CMK (cell line): ENCODE measurements at places on chromosomes 1 and 21.

DNA sequence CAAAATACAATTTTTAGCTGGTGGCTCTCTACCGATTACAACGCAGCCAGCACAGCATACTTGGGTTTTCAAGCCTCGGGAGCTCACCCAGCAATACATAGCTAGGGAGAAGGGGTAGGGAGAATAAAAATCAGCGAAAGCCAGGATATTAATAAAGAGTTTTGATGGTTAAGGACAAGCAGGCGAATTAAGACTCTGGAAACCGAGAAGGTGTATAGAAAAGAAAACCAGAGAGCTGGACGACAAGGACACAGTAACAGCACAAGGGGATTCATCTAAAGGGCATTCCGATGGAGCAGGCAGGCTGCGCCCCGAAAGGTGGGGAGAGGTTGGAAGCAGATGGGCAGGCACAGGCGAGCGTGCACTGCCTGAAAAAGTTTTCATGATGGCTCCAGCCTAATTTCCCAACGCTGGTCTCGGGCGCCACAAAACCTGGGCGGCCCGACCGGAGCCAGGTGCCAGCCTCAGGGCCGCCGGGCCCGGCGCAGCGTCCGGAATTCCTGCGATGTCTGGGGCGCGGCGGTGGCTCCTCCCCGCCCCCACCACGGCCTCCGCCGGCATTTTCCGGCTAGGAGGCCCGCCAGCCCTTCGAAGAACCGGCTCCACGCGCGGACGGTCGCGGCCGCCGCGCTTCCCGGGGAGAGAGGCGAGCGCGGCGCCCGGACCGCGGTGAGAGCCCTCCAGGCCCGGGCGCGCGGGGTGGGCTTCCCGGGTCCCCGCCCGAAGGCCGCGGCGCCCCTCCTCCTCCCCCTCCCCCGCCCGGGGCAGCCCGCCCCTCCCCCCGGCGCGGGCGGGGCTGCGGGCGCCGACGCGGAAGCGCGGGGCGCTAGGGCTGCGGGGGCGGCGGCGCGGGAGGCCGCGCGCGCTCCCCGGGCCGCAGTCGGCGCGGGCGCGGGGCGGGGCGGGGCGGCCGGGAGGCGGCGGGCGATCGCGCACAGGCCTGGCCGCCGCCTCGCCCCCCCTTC is 774 bp upstream of the DYRK1A start:
- DNase-seq, result peak; percentile 66

DNA sequence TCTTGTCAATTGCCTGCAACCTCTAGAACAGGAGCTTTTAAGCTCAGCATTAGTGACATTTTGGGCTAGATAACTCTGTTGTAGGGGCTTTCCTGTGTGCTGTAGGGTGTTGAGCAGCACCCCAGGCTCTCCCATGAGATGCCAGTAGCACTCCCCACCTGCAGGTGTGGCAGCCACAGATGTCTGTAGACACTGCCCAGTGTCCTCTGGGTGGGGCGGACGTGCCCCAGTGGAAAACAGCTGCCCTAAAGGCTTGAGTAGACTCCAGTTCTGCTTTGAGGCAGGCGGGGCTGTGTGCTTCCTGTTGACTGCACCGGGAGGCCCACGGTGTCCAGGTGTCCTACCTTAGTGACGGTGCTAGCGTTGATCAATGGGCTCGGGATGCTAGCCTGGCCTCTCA is 16.9 kb upstream of the PWP2 start:
- no peak for DNase-seq

DNA sequence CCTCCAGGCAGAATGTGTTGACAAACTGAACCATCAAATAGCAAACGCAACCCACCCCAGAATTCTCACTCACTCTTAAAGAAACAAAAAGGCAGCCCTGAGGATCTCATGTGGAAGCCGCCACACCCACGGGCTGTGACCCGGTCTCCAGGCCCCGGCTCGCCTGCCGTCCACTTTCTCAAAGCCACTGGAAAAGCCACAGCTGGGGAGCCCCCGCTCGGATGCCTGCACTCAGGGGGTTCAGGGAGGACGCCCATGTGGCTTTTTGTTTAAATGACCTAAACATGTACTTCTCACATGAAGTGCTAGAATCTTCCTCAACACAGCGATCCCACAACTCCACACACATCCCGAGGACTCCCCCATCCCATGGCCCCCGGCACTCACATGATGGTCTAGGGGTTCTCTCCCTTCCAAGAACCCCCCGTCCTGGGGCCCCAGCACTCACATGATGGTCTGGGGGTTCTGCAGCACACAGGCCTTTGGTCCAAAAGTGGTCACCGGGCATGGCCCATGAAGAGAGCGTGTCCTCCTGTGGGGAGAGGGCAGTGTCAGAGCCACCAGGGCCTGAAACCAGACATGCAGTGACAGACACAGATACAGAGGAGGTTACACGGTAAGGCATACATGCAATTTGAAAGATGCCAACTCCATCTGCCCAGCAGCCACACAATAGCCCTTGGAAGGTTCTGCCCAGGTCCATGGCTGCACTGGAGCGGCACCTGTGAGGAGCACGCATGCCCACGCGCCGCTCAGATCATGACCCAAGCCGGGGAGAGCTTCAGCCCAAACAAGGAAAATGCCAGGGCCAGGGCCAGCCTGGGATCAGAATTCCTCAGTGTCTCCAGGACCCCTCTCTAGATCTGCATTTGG is 16.5 kb downstream of the NADK start:
- DNase-seq, result no peak

DNA sequence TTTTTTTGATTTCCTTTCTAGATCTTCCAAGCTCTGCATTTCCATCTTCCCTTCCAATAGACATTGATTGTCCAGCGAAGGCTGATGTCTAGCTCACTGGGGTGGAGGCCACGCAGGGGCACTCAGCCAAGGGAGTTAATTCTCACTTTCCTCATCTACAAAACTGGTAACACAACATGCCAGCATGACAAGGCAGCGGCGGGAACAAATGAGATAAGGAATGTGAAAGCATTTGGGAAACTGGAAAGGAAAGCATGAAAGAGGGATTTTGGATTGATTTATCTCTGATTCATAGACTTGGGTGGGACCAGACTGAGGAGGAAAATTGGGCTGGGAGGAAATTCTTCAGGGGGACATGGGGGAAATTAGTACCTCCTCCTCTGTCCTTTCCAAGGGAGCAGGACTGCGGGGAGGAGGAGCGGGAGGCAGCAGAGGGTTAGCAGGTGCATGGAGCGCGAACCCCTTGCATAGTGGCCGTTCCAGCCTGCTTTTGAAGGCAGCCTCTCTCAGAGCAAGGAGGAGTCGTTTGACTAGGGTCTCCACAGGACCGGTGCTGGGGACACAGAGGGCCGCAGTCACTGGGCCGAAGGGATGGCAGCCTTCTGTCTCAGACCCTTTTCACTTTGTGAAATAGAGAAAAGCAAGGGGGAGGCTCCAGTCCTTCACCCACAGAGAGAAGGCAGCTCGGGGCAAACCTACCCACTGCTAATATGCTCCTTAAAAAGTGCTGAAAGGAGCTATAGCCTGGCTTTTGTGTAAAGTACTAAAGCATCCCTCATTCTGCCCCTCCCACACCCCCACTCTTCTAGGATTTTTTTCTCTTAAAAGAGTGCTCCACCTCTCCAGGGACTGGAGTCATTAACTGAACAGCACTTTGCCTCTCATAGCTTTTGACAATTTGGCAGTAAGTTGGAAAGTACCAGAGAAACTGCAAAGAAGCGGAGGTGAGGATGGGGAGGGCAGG is 89.2 kb downstream of the PLXNA2 start:
- DNase-seq, result no peak

- DNase-seq, result no peak
These were observed 177.8 kb downstream of the HMCN1 start for GRCh38 chr1:185911978-185912377.

DNA sequence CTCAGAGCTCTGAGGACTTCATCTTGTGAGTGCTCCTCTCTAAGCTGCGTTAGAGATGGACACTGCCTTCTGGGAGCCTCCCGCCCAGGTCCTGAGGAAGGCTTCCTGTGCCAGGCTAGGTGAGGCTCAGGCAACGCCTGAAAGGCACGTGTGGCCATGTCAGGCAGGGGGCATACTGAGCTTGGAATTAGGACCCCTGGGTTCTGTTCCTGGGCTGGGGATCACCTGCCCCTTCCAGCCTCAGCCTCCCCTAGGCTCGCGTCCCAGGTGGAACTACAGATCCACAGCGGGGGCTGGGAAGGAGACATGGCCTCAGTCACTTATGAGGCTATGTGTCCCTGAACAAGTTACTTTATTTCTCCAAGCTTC is 10.0 kb upstream of the ASCL5 start:
- DNase-seq, result no peak

GRCh38 chr1:159132271-159132881 is 39.0 kb upstream of the CADM3 start:
- peak; percentile 18 for DNase-seq

- DNase-seq, result no peak
These were observed 4.8 kb downstream of the AMPD2 start for GRCh38 chr1:109624201-109625010.

DNA sequence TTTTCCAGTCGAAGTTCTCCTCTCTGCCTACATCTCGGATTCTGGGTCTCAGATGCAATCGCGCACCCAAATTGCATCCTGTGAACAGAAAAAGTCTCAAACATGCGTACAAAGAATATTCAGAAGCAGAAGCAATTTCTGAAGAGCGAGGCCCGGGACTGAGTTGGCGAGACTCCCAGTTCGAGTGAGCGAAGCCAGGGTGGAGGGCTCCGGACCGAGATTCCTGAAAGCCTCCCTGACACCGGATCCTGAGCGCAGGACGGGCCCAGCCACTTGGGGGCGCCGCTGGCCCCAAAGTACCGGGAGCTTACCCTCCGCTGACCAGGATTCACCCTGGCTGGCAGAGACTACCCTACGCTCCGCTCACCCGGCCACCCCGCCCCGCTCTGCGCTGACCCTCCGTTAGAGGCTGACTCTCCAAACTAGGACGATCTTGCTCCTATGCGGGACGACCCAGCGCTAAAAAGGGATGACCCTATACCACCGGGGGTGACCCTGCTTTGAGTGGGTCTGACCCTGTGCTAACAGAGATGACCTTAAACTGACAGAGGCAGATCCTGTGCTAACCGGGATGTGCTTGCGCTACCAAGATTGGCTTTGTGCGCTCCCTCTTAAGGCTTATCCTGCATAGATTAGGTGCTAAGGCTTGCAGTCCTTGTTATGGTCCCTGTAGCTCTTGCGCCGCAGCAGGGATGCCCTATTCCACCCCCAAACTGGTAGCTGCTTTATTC is 12.1 kb downstream of the FOXD2 start:
- no peak for DNase-seq

- no peak for DNase-seq
These were observed 25.2 kb upstream of the TDRD10 start for GRCh38 chr1:154476791-154477190.

DNA sequence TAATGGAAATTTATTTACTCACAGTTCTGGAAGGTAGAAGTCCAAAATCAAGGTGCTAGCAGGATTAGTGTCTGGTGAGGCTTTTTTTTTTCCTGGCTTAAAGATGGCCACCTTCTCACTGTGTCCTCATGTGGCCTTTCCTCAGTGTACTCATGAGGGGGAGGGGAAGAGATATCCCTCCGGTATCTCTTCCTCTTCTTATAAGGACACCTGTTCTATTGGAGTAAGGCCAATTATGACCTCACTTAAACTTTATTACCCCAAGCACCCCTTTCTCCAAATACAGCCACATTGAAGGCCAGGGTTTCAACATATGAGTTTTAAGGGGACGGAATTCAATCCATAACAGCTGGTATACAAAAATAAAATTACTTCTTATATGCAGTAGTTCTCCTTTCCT is 203.7 kb upstream of the C1orf87 start:
- no peak for DNase-seq

GRCh38 chr1:162757476-162757875 is 33.0 kb upstream of the HSD17B7 start:
- DNase-seq, result no peak

DNA sequence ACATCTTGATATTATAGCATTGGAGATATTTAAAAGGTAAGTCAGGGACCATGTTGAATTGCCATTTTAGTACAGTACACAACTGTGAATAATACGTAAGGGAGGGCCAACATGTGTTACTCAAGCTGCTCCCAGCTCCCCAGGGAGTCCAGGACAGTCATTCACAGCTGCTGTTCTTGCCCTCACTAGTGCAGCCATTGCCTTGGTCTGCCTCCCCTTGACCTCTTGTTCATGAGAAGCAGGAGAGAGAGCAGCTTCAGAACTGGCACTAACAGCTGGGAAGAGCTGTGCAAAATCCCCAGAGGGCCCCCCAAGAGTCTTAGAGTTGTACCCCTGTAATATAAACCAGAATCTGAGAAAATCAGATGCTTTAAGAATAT is 16.4 kb downstream of the TCEANC2 start:
- DNase-seq, result no peak

- DNase-seq, result no peak
These were observed 13.8 kb downstream of the GALNT2 start for GRCh38 chr1:230080822-230081221.

DNA sequence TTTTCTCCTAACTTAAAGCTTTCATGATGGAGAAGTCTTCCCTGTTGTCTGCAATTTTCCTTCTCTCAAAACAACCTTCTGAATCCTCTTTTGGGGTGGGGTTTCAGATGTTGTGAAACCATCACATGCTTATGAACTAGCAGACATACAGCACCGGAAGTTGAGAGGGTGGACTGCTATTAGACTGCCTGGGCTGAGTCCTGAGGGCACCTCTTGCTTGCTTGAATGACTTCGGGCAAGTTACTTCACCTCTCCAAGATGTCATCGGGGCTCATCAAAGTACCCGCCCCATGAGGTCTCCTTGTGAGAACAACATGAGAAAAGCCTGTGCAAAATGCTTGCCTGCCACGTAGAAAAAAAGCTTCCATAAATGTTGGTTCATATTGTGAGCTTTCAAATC is 89.6 kb downstream of the CCDC185 start:
- no peak for DNase-seq

DNA sequence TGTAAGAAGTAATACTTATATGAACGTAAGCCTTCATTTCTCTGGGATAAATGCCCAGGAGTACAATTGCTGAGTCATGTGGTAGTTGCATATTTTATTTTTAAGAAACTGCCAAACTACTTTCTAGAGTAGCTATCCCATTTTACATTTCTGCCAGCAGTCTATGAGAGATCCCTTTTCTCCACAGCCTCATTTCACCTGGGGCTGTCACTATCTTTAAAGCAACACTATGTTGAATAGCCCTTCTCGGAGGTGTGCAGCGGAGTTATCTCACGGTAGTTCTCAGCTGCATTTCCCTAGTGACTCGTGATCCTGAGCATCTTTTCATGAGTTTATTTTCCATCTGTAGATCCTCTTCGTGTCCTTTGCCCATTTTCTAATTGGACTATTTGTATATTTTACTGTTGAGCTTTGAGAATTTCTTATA is 93.4 kb downstream of the ADARB1 start:
- DNase-seq, result no peak

- no peak for DNase-seq
These were observed 32.1 kb upstream of the HMGN1 start for GRCh38 chr21:39381009-39381408.
